ENCODE measurements at places on chromosomes 4 and X.

- DNase-seq: no peak
These were observed 2.7 kb downstream of the PDLIM5 start for GRCh38 chr4:94454405-94454804.

DNA sequence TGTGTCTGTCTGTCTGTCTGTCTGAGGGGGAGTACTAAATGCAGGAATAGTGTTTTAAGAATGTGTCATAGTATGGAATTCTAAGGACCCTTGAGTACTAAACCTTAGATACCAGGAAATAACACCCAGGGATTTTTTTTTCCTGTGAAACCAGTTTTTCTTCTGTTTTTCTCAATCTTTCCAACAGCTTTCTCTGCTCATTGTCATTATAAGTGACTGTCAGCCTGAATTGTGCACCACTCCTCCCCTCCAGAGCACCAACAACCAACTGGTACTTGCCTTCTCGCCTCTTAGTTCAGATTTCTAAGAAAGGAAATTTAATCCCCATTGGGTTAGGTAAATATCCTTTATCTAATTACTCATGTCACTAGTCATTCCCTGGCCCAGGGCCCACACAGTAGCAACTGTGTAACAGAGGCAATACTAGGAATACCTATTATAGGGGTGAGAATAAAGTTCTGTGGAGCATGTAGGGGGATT, 320.6 kb downstream of the ADGRL3 start:
- no peak for DNase-seq

DNA sequence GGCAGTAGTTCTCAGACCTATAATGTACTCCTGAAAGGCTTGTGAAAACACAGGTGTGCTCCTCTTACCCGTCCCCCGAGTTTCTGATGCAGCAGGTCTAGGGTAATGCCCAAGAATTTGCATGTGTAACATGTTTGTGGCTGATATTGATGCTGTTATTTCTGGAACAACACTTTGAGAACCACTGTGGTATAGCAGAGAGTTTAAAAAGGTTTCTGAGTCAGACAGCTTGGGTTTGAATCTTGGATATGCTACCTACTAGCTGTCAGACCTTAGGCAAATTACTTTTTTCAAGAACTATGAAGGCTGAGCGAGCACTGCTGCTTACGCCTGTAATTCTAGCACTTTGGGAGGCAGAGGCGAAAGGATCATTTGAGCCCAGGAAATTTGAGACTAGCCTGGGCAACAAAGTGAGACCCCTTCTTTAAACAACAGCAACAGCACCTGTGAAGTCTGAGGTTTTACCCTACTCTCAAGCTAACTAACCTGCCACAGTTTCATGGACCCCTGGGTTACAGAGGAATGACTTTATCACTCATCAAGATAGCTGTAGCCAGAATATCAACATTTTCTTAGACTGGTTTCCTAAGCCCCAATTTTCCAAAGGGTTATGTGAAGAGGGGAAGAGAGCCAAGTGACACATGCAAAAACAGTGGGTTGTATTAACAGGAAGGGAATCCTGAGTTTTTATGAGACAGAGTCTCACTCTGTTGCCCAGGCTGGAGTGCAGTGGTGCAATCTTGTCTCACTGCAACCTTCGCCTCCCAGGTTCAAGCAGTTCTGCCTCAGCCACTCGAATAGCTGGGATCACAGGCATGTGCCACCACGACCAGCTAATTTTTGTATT, 5.1 kb downstream of the AFF1 start:
- DNase-seq: no peak

GRCh38 chr4:138406876-138407275, 164.7 kb upstream of the SLC7A11 start:
- no peak for DNase-seq

DNA sequence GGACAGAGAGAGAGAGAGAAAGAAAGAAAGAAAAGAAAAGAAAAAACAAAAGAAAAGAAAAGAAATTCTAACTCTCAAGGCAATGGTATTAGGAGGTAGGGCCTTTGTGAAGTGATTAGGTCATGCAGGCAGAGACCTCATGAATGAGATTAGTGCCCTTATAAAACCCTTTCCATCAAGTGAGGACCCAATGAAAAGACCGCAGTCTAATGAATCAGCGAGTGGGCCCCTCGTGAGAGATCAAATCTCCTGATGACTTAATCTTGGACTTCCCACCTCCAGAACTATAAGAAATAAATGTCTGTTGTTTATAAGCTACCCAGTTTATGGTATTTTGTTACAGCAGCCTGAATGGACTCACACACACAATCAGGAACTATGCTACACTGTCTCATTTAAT, 16.9 kb downstream of the AASDH start:
- no peak for DNase-seq

- DNase-seq: no peak
These were observed 159.8 kb downstream of the SLC4A4 start for GRCh38 chr4:71498625-71499024.

- no peak for DNase-seq
These were observed 12.1 kb upstream of the ARAP2 start for GRCh38 chr4:36256398-36256891.

DNA sequence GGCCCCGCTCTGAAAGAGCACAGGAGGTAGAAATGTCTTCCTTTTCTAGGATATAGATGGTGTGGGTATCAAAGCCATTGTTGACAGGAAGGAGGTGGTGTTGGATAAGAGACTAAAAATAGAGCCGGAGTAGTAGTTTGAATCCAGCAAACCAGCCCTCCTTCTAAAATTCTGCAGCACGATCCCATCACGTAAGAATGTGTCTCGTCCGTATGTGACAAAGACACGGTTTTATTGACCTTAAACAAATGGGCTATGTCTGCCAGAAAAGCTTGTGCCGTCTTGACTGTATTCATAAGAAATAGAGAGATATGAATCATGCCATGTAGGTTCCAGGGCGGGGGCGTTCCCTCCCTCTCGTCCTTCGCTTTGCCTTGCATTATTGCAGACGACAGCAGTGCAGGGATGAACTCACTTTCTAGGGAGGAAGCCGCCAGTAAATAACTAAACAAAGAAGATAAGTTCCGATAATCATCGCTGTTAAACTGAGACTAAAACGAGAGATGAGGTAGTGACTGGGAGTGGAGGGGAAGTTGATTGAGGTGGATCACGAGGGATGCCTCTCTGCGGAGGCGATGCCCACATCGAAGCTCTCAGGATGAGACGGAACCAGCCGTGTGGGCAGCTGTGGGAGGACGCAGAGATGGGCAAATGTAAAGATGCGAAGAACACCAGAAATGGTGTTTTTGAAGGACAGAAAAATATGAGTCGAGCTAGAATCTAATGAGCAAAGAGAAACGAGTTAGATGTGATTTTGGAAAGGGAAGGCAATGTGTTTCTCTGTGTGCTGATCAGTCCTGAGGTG, 3.4 kb downstream of the TENM3 start:
- no peak for DNase-seq

- no peak for DNase-seq
These were observed 10.5 kb upstream of the EIF4E start for GRCh38 chr4:98939438-98939837.

GRCh38 chr4:157739242-157739641, 433.6 kb downstream of the GASK1B start:
- DNase-seq: no peak

DNA sequence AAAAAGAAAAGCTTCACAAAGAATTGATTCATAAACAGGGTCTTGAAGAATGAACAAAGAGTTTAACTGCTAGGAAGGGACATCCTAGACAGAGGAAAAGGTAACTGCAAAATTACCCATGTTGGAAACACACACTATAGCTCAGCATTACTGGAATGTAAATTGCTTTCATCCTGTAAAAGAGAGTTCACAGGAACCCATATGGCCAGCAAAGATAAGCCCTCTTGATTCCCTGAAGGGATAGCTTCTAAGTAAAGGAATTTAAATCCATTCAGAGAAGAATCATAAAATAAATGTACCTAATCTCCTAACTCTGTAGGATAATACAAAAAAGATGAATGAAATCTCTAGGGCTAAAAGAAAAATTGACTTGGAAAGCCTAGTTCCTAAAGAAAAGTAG, 107.1 kb upstream of the INTU start:
- no peak for DNase-seq

GRCh38 chr4:6225469-6225868, 25.1 kb upstream of the JAKMIP1 start:
- DNase-seq: no peak

DNA sequence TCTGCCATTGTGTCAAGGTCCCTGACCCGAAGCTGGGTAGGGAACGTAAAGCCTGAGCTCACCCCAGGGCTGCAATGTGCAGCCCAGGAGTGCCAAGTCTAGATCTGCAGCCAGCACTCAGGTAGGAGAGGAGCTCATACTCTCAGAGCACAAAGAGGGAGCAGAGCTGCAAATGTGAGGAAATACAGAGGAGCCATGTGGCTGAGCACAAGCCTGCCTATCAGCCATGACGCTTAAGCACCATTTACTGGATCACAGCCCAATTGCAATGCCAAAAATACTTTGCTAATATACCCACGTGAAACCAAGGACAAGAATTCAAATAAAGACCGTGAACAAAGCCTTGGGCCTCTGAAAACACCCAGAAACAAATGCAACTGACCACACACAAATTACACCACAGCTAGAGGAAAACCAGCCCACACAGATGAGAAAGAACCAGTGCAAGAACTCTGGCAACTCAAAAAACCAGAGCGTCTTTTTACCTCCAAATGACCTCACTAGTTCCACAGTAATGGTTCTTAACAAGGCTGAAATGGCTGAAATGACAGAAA, 69.0 kb upstream of the HPF1 start:
- no peak for DNase-seq

DNA sequence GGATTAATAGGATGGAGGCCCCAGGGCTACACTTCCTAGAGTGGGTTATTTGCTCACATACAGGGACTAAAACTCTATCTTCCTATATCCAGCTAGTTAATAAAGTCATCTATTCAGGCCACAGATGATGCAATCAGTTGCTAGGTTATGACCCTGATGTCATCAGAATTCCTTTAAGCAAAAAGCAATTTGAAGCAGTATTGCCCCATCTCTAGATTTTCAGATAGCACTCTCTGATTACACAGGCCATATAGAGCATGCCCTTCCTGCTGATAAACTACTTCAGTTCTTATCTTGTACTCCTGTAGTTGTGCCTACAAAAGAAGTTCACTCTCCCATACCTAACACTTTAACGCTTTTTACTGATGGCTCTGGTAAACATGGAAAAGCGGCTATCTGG, 84.8 kb downstream of the TMEM144 start:
- DNase-seq: no peak

DNA sequence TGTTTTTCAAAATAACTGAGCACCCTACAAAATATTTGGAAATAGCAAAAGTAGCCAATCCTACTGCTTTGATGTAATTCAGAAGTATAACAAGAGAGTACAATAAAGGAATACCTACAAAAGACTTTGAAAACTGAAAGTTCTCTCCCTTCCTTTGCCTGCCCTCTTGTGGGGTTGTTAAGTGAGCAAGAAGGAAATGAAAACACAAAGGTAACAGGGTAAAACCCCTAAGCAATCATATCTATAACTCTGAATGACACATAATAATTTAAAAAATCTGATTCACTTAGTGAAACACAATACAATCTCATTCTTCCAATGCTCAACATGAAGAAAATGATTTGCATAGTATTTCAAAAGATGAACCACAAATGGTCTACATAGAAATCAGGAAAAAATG, 98.2 kb downstream of the FRYL start:
- no peak for DNase-seq

GRCh38 chrX:145820825-145821224, 3.2 kb downstream of the SLITRK2 start:
- no peak for DNase-seq

GRCh38 chrX:3563451-3563850, 150.0 kb downstream of the PRKX start:
- DNase-seq: no peak

GRCh38 chr4:2867758-2868491, 24.3 kb downstream of the ADD1 start:
- DNase-seq: no peak

DNA sequence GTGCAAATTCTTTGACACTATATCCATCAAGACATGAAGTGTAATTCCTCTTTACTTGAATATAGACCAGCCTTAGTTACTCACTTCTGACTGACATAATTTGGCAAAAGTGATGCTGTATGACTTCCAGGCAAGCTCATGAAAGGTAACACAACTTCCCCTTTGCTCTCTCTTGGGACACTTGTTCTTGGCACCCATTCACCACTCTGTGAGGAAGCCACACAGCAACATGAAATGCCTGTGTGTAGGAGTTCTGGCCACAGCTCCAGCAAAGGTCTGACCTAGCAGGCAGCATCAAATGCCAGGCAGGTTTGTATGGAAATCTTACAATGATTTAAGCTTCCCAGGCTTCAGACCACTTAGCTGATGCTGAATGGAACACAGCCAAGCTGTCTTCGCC, 280.3 kb downstream of the PDHA2 start:
- DNase-seq: no peak

DNA sequence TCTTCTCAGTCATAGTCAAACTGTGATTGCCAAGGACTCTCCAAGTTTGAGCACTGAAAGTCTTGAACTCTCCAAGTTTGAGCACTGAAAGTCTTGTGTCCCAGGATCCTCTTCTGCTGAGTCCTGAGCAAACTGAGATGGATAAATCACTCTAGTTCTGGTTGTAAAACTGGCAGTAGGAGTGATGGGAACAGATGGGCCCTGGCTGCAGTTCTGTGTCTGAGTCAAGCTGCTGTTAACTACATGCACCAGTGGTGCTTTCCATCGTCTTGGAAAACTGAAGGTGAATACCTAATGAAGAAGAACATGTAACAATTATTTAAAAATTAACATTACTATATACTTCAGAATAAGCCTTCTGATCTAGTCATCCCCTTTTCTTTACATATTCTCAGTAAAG, 27.6 kb upstream of the KCNIP4 start:
- no peak for DNase-seq

- DNase-seq: no peak
These were observed 632.4 kb upstream of the BOD1L1 start for GRCh38 chr4:14259936-14260335.

GRCh38 chrX:16629909-16630308, 20.0 kb upstream of the S100G start:
- no peak for DNase-seq

GRCh38 chrX:130147631-130148030, 18.0 kb downstream of the AIFM1 start:
- DNase-seq: no peak

- no peak for DNase-seq
These were observed 781 bp upstream of the SPON2 start for GRCh38 chr4:1172971-1173757.

- DNase-seq: no peak
These were observed 278.1 kb upstream of the TET2 start for GRCh38 chr4:104868533-104868932.

DNA sequence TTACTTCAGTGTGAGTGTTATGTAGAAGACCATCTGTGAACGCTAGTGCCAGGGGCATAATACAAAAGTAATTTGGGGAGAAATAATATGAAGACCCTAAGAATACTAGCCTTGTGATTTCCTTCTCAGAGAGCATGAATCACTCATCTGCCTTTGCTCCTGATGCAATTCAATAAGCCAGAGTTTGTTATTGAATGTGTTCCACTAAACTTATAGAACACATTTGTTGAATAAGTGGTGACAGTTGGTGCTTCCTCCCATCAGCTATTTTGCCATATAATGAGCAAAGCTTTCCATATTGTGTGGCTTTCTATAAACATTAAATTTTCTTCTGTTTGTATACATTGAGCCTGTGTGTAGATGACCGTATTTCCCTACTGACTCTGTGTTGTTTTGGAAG, 136.4 kb upstream of the QRFPR start:
- no peak for DNase-seq

- no peak for DNase-seq
These were observed 4.5 kb upstream of the CXCR3 start for GRCh38 chrX:71622576-71623450.

GRCh38 chr4:166121897-166122296, 248.9 kb downstream of the TLL1 start:
- no peak for DNase-seq

Data from SHP77 treated with DMSO at 0.1 percent for 48 hours (cell line).